Colonic mucosa (tissue), 4 donors: ENCODE measurements at places on chromosomes 1 and 21. TPM values are rescaled to one million over a fixed set of nuclear protein-coding genes. Genes with fewer than 3 reads are reported as not detected.

- H3K27me3 ChIP-seq, result no peaks in the 10 kb centered on the region
- no peak overlapping the region for H3K4me3 ChIP-seq
- no peak for DNase-seq
- H3K36me3 ChIP-seq, result no peaks in the 10 kb centered on the region
- H3K27ac ChIP-seq, result no peak overlapping the region
Measured at GRCh38 chr1:25111706-25112105, 120.6 kb downstream of the SYF2 start.

- no peak for DNase-seq
- H3K27me3 ChIP-seq, result no peaks in the 10 kb centered on the region
- H3K4me3 ChIP-seq, result no peak overlapping the region
- no peak overlapping the region for H3K27ac ChIP-seq
- H3K36me3 ChIP-seq, result no peaks in the 10 kb centered on the region
Measured at GRCh38 chr1:185803241-185803640, 69.0 kb downstream of the HMCN1 start.

DNA sequence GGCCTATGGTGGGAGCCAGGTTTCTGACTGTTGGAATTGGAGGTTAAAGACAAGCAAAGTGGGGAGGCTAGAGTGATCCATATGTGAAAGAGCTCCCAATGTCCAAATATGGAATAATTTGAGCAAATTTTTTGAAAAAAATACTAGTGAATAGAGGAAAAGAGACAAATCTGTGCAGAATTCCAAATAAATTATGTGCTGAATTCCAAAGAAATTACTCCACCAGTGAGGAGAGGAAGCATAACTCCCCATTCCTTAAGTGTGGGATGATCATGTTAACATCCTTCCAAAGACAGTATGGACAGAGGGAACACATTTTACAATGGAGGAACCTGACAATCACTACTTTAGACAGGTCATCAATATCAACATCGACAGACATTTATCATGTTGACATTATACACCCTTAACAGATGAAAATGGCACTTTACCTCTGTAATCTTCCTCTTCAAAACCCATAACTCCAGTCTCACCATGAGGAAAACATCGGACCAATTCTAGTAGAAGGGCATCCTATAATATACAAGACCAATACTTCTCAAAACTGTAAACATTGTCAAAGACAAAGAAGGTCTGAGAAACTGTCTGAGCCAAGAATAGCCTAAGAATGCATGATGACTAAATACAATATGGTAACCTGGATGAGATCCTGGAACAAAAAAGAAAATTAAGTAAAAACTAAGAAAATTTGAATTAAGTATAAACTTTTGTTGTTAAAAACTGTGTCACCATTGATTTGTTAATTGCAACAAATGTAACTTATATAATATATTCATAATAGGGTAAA is 71.5 kb upstream of the RGS4 start:
- H3K36me3 ChIP-seq, result no peaks in the 10 kb centered on the region
- H3K4me1 ChIP-seq, result no peaks in the 10 kb centered on the region
- no peak overlapping the region for H3K27ac ChIP-seq
- DNase-seq, result no peak
- no peak overlapping the region for H3K4me3 ChIP-seq

DNA sequence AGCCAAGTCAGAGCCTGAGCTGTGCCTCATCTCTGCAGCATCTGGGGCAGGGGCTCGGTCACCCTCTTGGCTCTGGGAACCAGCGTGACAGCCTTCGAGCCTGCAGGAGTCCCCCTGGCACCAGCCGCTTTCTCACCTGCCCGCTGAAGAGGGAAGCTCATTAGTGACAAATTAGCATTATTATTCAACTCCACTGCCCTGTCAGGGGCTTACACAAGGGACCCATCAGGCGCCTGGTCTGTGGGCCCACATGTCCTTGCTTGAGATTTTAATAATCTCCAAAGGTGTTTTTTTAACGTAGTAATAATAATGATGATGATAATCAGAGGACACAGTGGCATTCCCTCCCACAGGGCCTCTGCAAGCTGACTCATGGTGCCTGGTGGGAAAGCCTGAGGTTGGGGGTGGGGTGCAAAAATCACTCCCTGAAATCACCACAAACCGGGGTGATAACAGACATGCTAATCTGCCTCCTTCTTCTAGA is 98.1 kb upstream of the IGSF21 start:
- H3K4me1 ChIP-seq, result no peaks in the 10 kb centered on the region
- H3K27ac ChIP-seq, result no peak overlapping the region
- H3K36me3 ChIP-seq, result no peaks in the 10 kb centered on the region

DNA sequence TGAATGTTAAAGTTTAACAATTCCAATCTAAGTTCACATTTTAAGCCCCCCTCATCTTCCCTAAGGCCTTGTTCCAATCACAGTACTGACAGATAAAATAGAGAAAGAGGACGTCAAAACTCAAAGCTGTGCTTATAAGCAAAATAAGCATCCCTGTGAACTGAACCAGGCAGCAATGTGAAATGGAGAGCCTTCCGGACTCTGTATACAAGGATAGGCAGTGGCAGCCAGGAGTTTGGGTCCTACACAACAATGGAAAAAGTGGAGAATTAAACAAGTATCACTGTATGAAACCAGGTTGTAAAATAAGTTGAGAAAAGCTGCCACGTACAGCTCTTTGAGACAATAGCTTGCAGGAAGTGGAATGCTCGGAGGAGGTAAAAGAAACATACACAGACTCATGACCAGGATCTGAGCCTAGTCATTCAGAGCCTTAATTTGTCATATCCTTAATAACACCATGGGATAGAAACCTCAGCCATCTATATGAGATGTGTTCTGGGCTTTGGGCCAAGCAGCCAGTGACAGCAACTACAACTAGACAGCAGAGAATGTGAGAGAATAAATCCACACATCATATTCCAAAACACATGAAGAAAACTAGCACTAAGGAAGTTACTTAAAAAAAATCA is 55.2 kb upstream of the PALMD start:
- H3K4me1 ChIP-seq, result no peaks in the 10 kb centered on the region
- no peak for DNase-seq
- H3K4me3 ChIP-seq, result no peak overlapping the region
- no peak overlapping the region for H3K27ac ChIP-seq
- no peaks in the 10 kb centered on the region for H3K36me3 ChIP-seq
- H3K27me3 ChIP-seq, result no peaks in the 10 kb centered on the region

The LRRC7 gene
- 0.22 TPM for total RNA-seq

The FAM151A gene
- 2.8 TPM for total RNA-seq

The SPRR5 gene
- total RNA-seq, result not detected

The RXRG gene
- 0.74 TPM for total RNA-seq

The GPX7 gene
- total RNA-seq, result 1.8 TPM
